ENCODE measurements at places on chromosomes 11 and 22. TPM values are rescaled to one million over a fixed set of nuclear protein-coding genes. Genes with fewer than 3 reads are reported as not detected.

- no peaks in the 10 kb centered on the region for H3K27me3 ChIP-seq
- H3K36me3 ChIP-seq, result peaks cover 4% of the 10 kb centered on the region
- peak; percentile 28 for DNase-seq
- peaks cover 10% of the 10 kb centered on the region for H3K4me1 ChIP-seq
- no peak overlapping the region for H3K4me3 ChIP-seq
- H3K27ac ChIP-seq, result no peak overlapping the region
Measured at GRCh38 chr11:76885390-76886097, 24.8 kb downstream of the ACER3 start.

DNA sequence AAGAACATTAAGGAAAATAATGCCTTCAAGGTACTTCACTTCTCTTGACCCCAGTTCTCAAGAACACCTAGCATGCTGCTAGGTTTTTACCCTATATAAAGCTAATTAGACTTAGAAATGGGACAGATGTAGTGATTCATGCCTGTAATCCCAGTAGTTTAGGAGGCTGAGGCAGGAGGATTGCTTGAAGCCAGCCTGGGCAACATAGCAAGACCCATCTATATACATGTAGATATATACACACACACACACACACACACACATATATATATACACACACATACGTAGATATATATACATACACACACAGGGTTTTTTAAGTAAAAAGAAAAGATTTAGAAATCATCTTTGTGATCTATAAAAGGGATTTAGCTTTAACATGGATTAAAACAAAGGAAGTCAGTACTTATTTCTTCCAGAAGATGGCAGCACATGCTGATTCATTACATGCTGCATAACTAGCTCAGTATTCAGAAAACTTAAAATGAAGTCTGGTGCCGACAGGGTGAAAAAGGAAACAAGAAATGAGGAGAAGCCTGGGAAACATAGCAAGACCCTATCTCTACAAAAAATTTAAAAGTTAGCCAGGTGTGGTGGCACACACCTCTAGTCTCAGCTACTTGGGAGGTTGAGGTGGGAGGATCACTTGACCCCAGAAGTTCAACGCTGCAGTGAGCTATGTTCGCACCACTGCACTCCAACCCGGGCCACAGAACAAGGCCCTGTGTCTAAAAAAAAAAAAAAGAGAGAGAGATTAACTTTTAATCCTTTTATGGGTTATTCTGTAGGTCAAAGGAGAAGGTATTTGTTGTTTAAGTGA, 28.5 kb upstream of the RBX1 start:
- H3K27me3 ChIP-seq, result no peaks in the 10 kb centered on the region
- no peak overlapping the region for H3K27ac ChIP-seq
- H3K4me3 ChIP-seq, result no peak overlapping the region

DNA sequence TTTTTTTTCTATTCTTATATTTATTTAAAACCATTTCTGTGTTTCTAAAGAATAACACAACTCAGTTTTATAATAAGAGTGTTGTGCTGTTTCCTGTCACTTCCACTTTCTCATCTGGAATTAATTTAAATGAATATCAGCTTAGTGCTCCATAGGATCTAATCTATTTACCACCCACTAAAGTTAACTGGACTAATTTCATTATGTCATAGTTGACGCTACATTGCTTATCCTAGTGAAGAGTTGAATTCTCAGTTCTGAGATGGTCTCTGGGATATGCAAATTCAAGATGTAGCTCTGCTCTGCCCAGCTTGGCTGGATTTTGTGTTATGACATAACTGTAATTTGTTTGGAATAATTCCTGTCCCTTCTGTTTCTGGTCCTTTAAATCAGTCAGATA, 380.1 kb downstream of the METTL15 start:
- no peaks in the 10 kb centered on the region for H3K4me1 ChIP-seq
- no peak for DNase-seq
- H3K27me3 ChIP-seq, result no peaks in the 10 kb centered on the region
- H3K27ac ChIP-seq, result no peak overlapping the region
- H3K4me3 ChIP-seq, result no peak overlapping the region

DNA sequence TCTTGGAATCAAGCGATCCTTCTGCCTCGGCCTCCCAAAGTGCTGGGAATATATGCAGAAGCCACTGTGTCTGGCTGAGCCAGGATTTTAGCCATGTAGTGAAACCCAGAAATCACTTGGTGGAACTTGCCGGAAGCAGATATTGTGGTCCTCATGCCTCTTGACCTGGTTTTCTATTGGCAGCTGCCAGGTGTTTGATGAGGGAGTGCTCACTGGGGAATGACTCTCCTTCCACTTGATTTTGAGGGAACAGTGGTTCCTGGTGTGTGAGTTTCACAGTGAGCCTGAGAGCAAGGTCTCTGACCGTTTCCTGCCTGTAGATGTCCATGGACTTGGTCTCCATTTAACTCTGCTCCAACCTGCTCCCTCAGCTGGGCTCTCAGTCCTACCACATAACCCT, 34.7 kb upstream of the ELF5 start:
- H3K4me1 ChIP-seq, result no peaks in the 10 kb centered on the region
- no peak overlapping the region for H3K27ac ChIP-seq
- no peaks in the 10 kb centered on the region for H3K36me3 ChIP-seq
- H3K4me3 ChIP-seq, result no peak overlapping the region
- H3K27me3 ChIP-seq, result peaks cover 13% of the 10 kb centered on the region

Gene ANAPC15
- total RNA-seq, result 62.6 TPM

GRCh38 chr11:120217526-120217925, 6.7 kb downstream of the OAF start:
- H3K36me3 ChIP-seq, result no peaks in the 10 kb centered on the region
- no peaks in the 10 kb centered on the region for H3K4me1 ChIP-seq
- DNase-seq, result no peak
- H3K4me3 ChIP-seq, result no peak overlapping the region

Gene FAM181B
- 0.05 TPM for total RNA-seq

Gene APOA4
- not detected for total RNA-seq

DNA sequence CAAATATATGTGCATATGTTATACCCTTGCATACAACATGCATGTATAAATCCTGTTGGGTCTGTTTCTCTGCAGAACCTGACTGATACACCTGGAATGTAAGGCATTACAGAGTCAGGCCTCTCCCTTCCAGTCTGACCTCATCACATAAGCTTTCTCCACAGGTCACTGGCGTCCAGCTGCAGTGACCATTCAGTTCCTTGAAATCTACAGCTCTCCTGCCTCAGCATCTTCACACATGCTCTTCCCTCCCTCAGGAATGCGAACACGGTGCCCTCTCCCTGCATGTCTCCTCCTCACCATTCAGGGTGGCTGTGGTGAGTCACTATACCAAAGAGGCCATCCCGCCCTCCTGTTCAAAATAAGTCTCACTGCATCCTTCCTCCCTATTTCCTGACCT, 657.8 kb upstream of the B3GAT1 start:
- no peak overlapping the region for H3K4me3 ChIP-seq
- no peaks in the 10 kb centered on the region for H3K36me3 ChIP-seq
- H3K27me3 ChIP-seq, result peaks cover 19% of the 10 kb centered on the region
- H3K4me1 ChIP-seq, result no peaks in the 10 kb centered on the region
- H3K27ac ChIP-seq, result no peak overlapping the region
- DNase-seq, result no peak

Gene ST3GAL4
- 10.7 TPM for total RNA-seq

DNA sequence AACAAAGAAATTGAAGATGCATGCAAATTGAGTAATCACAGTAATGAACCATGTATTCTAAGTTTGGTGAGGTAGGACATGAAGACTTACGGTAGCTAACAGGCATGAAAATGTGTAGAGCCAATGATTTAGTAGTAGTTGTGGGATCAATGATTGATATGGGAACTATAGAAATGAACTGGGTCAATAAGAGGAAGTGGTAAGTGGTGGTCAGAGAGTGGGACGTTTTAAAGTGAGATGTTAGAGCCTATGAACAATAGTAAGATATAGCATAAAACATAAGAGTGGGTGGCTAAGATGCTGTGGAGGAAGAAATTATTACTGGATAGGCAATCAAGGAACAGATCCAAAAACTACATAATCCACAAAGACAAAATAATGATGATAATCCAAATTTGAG, 45.0 kb downstream of the DLG2 start:
- no peak overlapping the region for H3K4me3 ChIP-seq
- H3K27me3 ChIP-seq, result peaks cover 3% of the 10 kb centered on the region
- no peak for DNase-seq
- no peaks in the 10 kb centered on the region for H3K4me1 ChIP-seq
- H3K36me3 ChIP-seq, result no peaks in the 10 kb centered on the region

DNA sequence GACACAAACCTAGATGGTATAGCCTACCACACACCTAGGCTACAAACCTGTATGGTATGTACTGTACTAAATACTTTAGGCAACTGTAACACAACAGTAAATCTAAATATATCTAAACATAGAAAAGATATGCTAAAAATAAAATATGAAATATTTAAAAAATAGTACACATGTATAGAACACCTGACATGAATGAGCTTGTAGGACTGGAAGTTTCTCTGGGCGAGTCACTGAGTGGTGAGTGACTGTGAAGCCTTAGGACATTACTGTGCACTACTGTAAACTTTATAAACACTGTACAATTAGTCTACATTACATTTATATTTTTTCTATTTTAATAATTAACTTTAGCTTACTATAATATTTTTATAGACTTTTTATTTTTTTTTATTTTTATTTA, 1301.3 kb downstream of the FAM181B start:
- no peak overlapping the region for H3K27ac ChIP-seq
- H3K27me3 ChIP-seq, result no peaks in the 10 kb centered on the region
- no peaks in the 10 kb centered on the region for H3K36me3 ChIP-seq
- no peak overlapping the region for H3K4me3 ChIP-seq
